NCI-H2107 (cell line): ENCODE measurements at places on chromosomes 13 and 19.
A peak's percentile ranks its signal among the peaks of the same experiment; 100 is the strongest.

GRCh38 chr19:17681505-17682125 is 6.5 kb downstream of the UNC13A start:
- DNase-seq, result no peak

DNA sequence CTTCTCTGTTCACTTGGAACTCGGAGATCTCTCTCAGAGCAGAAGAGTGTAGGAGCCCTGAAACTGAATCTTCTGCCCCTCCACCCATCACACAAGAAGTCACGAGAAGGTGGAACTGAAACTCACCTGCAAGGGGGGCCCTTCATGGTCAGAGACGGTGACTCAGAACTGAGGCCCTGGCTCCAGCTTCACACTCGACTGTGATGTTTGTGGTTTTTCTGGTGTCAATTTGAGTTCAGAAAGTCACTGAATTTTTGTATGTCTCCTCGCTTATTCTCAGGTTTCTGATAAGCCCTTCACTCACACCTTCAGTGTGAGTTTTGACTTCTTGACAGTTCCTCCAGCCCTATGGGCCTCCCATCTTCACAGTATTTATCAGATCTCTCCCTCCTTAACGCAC is 23.1 kb downstream of the SIGLEC5 start:
- DNase-seq, result no peak

DNA sequence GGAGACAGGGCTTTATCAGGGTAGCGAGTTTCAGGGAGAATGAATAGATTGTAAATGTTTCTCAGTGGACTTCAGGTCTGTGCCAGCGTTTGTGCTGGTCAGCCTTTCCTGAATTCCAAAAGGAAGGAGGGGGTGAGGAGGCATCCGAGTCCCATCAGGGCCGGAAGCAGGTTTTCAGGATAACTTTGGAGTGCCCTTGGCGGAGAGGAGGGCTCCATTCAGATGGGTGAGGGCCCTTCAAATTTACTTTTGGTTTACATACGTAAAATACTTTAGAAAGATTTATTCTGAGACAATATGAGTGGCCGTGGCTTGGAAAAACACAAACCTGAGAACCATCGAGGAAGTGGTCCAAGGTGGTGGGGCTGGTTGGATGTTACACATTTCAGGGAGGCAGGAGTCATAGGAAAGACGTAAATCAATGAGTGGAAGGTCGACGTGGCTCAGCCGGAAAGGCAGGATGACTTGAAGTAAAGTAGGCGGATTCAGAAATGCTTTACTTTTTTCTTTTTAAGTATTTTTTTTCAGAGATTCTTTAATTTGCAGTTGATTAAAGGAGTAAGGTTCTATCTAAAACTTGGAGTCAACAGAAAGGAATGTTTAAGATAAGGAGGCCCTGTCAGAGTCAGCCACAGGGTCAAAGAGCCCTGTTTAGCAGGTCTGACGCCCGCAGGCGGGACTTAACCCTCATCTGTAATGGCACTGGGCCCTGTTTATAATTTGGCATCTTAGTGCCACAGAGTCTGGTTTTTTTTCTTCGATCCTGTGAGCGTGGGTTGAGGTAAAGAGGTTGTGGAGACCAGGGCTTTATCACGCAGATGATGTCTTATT is 32.8 kb downstream of the ATP11A start:
- no peak for DNase-seq

DNA sequence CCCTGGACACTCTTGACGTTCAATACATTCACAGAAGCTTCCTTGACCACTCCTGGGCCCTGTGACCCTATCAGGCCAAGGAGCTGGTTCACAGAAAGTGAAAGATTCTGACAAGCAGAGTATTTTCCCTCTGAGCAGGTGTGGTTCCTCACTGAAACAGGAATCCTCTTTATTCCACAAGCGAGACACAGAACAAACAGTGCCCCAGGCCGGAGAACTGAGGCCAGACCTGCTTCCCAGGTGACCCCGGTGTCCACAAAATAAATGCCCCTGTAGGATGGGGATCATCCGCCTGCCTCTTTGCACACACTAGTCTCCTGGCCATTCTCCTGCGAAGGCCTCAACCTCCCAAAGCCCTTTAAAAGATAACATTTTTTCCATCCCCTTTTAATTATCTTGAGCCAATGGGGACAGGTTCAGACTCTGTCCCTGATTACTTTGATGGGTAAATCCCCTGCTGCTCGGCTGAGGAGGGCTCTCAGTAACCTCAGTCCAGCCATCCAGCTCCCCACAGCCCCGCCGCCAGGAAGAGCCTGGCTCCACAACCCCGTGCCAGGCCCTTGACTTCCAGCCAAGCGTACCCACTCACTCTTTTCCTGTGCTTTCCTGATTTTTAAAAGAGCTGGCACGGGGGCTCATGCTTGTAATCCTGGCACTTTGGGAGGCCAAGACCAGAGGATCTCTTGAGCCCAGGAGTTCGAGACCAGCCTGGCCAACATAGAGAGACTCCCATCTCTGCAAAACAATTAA is 129.1 kb downstream of the FOXO1 start:
- no peak for DNase-seq

GRCh38 chr19:2847507-2847906 is 6.2 kb downstream of the ZNF555 start:
- no peak for DNase-seq

DNA sequence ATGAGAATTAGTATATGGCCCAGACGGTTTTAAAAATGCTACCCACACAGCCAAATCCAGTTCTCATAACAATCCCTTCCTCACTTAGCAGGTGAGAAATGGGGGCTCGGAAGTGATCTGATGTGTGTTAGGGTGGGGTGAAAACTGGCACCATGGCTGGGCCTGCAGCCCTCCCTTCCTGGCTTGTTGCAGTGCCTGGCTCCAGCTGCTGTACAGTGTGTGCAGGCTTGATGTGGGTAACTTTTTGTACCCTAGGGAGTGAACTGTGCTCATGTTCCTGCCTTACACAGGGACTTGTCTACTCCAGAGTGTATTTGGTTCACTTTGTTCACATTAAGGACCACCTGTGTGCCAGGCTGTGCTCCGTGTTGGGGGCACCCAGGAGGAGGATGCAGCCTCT is 177.2 kb downstream of the LMO7 start:
- DNase-seq, result no peak

- DNase-seq, result peak; percentile 68
Observed at GRCh38 chr19:13022859-13023636, 27.8 kb downstream of the NFIX start.

- no peak for DNase-seq
Observed at GRCh38 chr19:11821474-11822109, 7.5 kb downstream of the ZNF440 start.

DNA sequence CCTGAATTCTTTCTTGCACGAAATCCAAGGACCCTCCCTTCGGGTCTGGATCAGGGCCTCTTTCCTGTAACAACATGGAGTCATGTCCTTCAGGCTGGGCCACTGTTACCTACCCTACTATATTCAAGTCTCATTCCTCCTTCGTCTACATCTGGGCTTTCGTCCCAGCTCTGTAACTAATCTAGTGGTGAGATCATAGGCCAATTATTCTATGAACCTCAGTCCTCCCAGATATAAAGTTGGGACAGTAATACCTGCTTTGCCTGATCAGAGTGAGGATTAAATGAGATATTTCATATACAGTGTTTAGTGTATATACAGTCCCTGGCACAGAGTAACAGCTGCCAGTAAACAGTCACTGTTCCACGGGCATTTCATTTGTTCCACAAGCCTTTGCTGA is 48.3 kb upstream of the ATP12A start:
- no peak for DNase-seq

GRCh38 chr13:30113551-30113950 is 193.8 kb downstream of the KATNAL1 start:
- no peak for DNase-seq

DNA sequence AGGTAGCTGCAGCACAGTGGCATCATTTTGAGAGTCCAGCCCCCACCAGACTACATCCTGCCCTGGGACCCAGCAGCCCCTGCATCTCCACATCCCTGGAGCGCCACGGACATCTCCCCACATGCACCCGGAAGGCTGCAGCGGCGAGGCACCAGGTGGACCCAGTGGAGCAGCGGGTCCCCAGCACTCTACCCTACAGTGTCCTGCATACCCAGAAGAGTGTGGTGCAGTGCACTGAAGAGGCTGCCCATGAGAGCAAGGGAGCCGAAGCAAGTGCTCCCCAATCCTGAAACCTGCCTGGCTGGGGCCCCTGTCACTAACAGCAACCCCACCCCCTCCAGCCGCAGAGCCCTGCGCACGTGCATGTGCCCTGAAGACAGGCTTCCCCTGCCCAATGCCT is 21.3 kb upstream of the SLC7A9 start:
- no peak for DNase-seq

- DNase-seq, result no peak
Observed at GRCh38 chr19:6806488-6806887, 34.0 kb downstream of the VAV1 start.
